Neural crest cell (in vitro differentiated cells): ENCODE measurements at places on chromosomes 1 and 21.

- no peak for DNase-seq
Measured at GRCh38 chr1:65174585-65174984, 26.6 kb downstream of the AK4 start.

- DNase-seq: no peak
Measured at GRCh38 chr1:14106126-14106525, 406.1 kb downstream of the PRDM2 start.

GRCh38 chr1:64223329-64224151 is 20.1 kb downstream of the UBE2U start:
- no peak for DNase-seq

DNA sequence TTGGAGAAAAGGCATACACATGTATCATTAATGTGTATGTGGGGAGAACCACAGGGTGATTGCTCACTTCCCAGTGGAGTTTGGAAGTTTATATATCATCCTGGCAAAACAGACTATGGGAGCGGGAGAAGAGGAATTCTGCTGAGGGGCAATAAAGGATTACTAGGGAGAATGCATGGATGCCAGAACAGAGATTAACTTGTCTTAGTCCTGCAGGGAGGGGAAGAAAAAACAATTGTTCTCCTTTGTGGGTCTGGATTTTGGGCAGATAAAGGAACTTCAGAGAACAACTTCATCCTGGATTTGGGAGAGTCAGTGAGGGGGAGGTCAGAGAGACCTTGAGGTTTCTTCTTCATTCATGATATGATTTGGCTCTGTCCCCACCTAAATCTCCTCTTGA is 55.9 kb upstream of the SOX13 start:
- no peak for DNase-seq
